ENCODE measurements at places on chromosomes 5 and 9.

GRCh38 chr5:647727-648126, 35.6 kb downstream of the CEP72 start:
- no peaks in the 10 kb centered on the region for H3K27me3 ChIP-seq
- no peak overlapping the region for H3K27ac ChIP-seq
- no peak for DNase-seq
- peaks cover 59% of the 10 kb centered on the region for H3K36me3 ChIP-seq

GRCh38 chr9:79371948-79372555, 199.7 kb upstream of the TLE4 start:
- no peak for DNase-seq
- no peaks in the 10 kb centered on the region for H3K4me1 ChIP-seq
- no peaks in the 10 kb centered on the region for H3K27me3 ChIP-seq
- H3K4me3 ChIP-seq, result no peak overlapping the region
- no peaks in the 10 kb centered on the region for H3K36me3 ChIP-seq

- H3K4me3 ChIP-seq, result no peak overlapping the region
- no peaks in the 10 kb centered on the region for H3K27me3 ChIP-seq
- H3K4me1 ChIP-seq, result no peaks in the 10 kb centered on the region
- H3K27ac ChIP-seq, result no peak overlapping the region
- peaks cover 64% of the 10 kb centered on the region for H3K36me3 ChIP-seq
- DNase-seq, result peak; percentile 68
Measured at GRCh38 chr9:100108559-100108958, 9.5 kb downstream of the INVS start.

DNA sequence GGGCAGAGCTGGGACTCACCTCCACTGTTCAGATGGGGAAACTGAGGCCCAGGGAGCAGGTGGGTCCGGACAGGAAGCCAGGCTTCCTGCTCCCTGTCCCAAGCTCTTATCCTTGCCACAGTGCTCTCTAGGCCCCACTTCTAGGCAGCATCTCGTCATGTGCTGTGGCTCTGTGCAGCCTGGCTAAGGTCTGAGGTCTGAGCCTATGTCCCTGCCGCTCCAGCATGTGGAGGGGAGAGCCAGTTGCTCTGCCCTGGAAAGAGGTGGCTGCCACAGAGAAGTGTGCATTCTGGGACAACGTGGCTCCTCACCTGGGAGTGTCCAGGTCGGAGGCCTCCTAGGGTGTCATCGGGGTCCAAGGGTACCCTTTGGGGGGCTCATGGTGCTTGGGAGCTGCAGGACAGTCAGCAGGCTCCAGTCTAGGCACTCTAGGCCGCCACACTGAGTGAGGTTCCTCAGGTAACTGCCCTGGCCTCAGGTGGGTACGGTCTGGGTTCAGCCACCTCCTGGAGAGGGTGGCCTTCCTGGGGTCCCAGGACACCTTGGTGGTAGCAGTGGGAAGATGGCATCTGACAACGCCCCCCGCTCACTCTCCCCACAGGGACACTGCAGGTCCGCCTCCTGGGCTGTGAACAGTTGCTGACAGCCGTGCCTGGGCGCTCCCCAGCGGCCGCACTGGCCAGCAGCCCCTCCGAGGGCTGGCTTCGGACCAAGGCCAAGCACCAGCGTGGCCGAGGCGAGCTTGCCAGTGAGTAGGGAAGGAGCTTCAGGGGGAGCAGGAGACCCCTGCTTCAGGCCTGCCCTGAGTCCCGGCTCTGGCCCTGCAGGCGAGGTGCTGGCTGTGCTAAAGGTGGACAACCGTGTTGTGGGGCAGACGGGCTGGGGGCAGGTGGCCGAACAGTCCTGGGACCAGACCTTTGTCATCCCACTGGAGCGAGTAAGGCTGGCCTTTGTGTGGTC, 10.4 kb downstream of the PKN3 start:
- no peak overlapping the region for H3K4me3 ChIP-seq
- H3K4me1 ChIP-seq, result no peaks in the 10 kb centered on the region
- no peaks in the 10 kb centered on the region for H3K27me3 ChIP-seq
- peaks cover 23% of the 10 kb centered on the region for H3K36me3 ChIP-seq
- no peak for DNase-seq
- no peak overlapping the region for H3K27ac ChIP-seq

GRCh38 chr9:2093920-2094597, 78.9 kb downstream of the SMARCA2 start:
- H3K4me3 ChIP-seq, result no peak overlapping the region
- H3K36me3 ChIP-seq, result peaks cover 6% of the 10 kb centered on the region
- no peak overlapping the region for H3K27ac ChIP-seq
- peaks cover 3% of the 10 kb centered on the region for H3K4me1 ChIP-seq

All from mesenchymal stem cell (in vitro differentiated cells and primary cell).